Posterior cingulate gyrus (tissue), 11 donors: ENCODE measurements at places on chromosomes 16 and 17.

DNA sequence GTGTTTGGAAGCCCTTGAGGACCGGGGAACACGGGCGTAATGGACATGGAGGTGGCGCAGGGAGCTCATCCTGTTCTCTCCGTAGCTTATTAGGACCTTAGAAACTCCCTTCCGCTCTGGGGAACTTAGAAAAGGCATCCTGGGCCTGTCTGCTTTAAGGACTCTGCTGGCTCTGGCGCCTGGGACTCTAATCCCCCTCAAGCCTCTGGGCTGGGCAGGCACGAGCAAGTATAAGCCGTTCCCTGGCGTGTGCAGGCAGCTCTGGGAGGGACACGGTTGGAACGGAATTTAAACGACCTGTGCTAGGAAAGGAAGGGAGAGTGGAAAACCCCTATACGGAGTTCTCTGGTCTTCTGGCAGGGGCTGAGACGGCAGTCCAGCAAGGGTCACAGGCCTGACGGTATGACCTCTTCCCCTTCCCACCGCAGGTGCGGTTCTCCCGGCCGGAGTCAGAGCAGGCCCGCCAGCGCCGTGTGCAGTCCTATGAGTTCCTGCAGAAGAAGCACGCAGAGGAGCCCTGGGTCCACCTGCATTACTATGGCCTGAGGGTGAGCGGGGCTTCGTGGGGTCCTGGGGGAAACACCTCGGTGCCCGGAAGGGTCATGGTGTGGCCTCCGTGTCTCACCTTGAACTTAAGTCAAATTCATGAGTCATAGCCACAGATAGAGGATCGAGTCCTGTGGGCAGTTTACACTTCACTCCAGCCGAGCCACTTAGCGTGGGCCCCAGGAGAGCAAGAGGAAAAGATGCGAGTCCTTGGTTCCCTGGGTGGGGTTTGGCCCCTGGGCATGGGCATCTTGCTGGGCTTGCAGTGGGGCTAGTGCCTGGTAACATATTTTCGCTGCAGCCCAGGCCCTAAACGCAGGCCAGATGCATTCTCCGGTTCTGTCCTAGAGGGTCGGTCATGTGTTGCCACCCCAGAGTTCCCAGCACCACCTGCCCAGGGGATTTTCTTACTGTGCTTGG, 17.7 kb downstream of the POLR3E start:
- no peak for DNase-seq

GRCh38 chr17:77966476-77966875, 8.0 kb downstream of the TNRC6C start:
- no peak for DNase-seq

- no peak for DNase-seq
Observed at GRCh38 chr16:11976850-11977375, 379 bp downstream of the SNX29 start.

DNA sequence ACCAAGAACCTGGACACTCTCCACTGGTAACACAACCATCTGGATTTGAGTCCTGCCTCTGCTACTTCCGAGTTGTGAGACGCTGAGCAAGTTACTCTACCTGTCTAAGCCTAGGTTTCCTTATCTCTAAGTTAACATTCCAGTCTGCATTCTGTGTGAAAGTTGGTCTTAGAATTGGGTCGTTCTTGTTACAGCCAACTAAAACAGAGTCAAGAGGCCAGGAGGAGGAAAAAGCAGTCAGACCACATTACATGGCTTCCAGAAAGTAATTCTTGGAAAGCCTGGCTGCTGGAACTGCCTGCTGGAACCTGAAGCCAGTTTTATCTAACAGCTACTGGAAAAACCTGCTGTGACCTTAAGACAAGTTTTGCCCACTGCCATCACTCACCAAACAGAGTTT, 38.4 kb upstream of the XYLT1 start:
- DNase-seq = no peak

DNA sequence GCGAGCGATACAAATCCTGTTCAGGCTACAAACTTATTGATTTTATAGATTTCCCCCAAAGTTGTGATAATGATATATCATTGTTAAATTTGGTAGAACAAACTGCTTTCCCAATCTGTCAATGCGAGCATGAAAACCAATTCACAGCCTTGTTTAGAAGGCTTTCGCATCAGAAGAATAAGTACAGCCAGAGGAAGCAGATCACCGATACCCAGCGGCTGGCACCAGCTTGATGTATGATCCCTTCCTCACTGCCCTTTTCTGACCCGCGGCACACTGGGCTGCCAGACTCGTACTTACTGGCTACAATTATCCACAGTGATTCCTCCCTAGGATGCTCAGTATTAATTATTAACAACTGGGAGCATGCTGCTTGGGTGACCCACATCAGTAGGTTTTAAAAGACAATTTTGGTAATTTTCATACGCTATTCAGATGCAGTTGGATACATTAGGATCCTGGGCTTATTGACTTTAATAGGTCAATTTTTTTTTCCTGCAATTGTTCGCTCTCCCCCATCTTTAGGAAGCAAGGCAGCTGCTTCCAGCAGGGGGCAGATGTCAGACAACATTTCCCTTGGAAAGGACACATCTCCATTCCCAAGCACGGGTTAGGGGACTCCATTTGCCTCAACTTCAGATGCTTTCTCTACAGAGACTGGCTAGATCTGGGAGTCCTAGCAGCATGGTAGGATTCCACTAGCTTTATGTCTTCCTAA, 582.7 kb upstream of the PSMD7 start:
- peak; percentile 74 for DNase-seq
